ENCODE measurements at places on chromosomes 3 and 15.

GRCh38 chr15:64580696-64581407, 120.5 kb downstream of the ZNF609 start:
- no peak for DNase-seq

DNA sequence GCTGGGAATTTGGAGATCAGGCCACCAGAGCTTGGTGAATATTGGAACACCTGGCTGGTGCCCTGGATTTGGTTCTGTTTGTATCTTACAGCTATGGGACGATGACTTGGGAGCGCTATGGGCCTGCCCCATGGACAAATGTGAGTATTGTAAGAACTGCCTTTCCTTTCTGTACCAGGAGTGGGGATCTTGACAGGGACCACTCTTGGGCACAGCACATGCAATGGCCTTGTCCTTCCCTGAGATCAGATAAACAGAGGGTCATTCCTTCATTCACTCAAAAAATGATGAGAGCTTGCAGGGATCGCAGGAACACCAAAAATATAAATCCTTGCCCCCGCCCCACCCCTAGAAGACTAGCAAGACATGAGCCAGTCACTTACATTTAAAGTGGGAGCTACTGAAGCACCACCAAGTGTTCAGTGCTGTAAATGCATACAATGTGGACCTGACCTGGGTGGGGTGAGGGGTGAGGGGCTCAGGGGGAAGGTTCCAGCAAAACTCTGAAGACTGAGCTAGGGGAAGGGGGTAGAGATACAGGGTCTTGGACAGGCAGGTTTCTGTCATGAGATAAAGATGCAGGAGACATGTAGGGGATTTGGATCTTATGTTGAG, 2.7 kb upstream of the CRELD1 start:
- no peak for DNase-seq

DNA sequence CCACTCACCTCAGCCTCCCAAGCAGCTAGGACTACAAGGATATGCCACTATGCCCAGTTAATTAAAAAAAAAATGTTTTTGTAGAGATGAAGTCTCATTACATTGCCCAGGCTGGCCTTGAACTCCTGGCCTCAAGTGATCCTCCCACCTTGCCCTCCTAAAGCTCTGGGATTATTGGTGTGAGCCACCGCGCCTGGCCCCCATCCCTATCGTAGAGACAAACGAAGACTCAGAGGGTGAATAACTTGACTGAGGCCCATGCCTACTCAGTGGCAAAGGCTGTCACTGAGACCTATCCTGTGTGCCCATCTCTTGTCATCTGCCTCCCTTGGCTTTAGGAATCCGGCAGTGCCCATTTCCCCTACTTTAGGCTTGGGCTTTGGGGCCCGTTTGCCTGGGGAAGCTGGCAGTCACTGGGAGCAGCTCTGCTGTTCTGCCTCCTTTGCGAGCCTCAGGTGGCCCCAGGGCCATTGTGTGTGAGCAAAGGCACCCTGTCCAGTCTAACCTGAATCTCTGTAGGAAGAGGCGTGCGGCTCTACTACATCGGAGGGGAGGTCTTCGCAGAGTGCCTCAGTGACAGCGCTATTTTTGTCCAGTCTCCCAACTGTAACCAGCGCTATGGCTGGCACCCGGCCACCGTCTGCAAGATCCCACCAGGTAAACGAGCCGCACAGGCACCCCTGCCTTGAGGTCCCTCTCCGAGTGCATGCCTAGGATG, 70.1 kb downstream of the AAGAB start:
- DNase-seq, result no peak

GRCh38 chr15:76346669-76347481, 10.3 kb downstream of the ISL2 start:
- DNase-seq, result no peak
